ENCODE measurements at places on chromosomes 3 and 15.

GRCh38 chr3:151383956-151384355, 597 bp downstream of the P2RY12 start:
- no peak for DNase-seq

- DNase-seq: no peak
Measured at GRCh38 chr15:31503758-31504461, 177.3 kb downstream of the KLF13 start.

DNA sequence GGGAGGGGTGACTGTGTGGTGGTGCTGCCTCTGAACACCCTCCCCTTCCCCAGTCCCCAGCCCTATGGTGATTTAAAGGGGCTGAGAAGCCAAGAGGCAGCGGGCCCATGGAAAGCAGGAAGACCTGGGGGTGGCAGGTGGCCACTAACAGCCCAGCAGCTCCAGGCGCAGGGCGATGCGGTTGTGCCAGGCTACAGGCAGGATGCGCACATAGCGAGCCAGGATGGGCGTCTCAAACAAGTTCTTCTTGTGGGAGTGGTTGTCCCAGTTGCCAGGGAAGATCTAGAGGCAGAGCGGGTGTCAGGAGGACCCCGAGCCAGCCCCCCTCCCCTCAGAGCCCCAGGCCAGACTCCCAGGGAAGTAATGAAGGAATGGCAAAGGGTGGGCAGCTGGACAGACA, 3.9 kb upstream of the HAPLN3 start:
- DNase-seq: no peak

GRCh38 chr3:184738982-184739381, 27.1 kb upstream of the MAGEF1 start:
- no peak for DNase-seq

DNA sequence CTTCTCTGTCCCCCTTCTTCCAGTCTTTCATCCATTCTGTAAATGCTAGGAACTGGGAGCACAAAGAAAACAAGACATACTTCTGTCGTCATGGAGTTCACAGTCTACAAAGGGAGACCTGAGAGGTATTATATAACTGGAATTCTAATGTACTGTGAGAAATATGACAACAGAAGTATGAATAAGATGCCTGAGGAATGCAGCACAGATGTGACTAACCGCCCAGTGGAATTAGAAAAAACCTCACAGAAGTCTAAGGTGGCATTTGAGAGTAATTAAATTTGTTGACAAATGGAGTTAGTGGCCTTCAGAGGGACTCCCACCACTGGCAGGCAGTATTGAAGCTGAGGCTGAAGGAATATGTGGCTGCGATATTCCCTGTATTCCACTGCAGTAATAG, 168.5 kb upstream of the FAM3D start:
- no peak for DNase-seq

DNA sequence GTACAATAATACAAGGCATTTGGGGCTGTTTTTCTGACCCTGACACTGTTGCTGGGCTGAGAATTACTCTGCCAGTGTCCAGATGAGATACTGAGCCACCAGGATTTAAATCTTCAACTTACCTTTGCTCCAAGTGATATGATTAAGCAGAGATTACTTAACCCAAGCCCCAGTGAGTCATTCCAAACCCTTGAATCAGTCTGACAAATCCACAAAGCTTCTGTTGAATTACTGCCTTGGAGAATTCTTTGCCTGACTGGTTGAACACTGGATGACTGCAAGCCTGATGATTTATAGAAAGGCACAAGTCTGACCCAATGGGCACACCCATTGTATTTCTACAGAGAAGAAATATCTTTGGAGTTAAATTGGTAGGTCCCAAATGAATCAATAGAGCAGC, 88.2 kb upstream of the TSC22D2 start:
- DNase-seq: no peak

- DNase-seq: no peak
Measured at GRCh38 chr3:68448510-68449383, 483.6 kb downstream of the TAFA4 start.

Measured in T-helper 2 cell (primary cell).